ENCODE measurements at places on chromosomes 7 and 10. TPM values are rescaled to one million over a fixed set of nuclear protein-coding genes. Genes with fewer than 3 reads are reported as not detected.

- no peaks in the 10 kb centered on the region for H3K27me3 ChIP-seq
- no peak overlapping the region for H3K27ac ChIP-seq
- peaks cover 2% of the 10 kb centered on the region for H3K36me3 ChIP-seq
- H3K4me3 ChIP-seq, result no peak overlapping the region
- H3K4me1 ChIP-seq, result no peaks in the 10 kb centered on the region
Measured at GRCh38 chr10:91247360-91248111, 27.1 kb downstream of the PCGF5 start.

Gene SBDS
- total RNA-seq, result 98.9 TPM

Gene CCM2
- total RNA-seq, result 37.5 TPM

GRCh38 chr7:80496586-80496985 lies 15.3 kb downstream of the GNAT3 start:
- no peaks in the 10 kb centered on the region for H3K36me3 ChIP-seq
- no peak for DNase-seq
- peaks cover 21% of the 10 kb centered on the region for H3K4me1 ChIP-seq
- H3K27ac ChIP-seq, result no peak overlapping the region

Gene SPDYE8
- not detected for total RNA-seq

Gene GIMAP8
- 1.5 TPM for total RNA-seq

All from suprapubic skin (tissue), 4 donors.